ENCODE measurements at places on chromosomes 6 and 20.
A peak's percentile ranks its signal among the peaks of the same experiment; 100 is the strongest.

DNA sequence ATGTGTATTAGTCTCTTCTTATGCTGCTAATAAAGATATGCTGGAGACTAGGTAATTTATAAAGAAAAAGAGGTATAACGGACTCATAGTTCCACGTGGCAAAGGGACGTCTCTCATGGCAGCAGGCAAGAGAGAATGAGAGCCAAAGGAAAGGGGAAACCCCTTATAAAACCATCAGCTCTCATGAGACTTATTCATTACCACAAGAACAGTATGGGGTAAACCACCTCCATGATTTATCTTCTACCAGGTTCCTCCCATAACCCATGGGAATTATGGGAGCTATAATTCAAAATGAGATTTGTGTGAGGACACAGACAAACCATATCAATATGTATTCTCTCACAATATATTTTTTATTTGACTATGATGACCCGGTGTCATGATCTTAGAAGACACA, 109.1 kb downstream of the UTRN start:
- DNase-seq: no peak

DNA sequence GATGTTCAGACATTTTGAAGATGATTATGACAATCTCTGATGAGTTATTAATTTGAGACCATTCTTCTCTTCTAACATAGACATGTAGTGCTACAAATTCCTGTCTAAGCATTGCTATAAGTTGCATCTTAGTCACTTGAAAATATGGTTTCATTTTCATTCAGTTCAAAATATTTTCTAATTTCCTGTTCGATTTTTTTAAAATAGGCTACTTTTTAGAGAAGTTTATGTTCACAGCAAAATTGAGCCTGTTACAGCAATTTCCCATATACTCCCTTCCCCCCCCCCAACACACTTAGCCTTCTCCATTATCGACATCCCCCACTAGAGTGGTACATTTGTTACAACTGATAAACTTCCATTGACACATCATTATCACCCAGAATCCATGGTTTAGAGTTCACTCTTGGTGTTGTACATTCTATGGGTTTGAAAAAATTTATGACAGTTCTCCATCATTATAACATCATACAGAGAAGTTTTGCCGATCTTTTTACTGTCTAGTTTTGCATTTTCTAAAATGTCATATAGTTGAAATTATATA, 31.2 kb downstream of the PLAGL1 start:
- no peak for DNase-seq

- DNase-seq: no peak
Observed at GRCh38 chr20:49813305-49813974, 812 bp downstream of the SLC9A8 start.

GRCh38 chr6:89970072-89970471, 75.8 kb downstream of the GJA10 start:
- DNase-seq: no peak

- peak; percentile 12 for DNase-seq
Observed at GRCh38 chr6:11277275-11278206, 45.1 kb upstream of the NEDD9 start.

DNA sequence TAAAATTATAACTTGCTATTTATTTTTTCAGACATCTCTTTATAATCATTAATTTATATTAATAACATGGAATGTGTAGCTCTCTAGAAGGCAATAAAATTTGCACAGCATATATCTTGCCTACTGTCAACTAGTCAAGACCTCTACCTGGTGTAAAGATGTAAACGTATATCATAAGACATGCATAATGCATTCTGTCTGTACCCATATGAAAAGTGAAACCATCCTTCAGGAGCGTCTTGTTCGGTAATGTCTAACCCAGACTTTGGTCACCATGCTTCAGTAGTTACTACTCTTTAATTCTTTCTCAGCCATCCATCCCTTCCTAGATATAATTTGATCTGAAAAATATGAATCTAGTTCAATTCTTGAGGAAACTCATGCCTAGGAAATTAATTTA, 21.0 kb downstream of the CEP43 start:
- no peak for DNase-seq

- no peak for DNase-seq
Observed at GRCh38 chr20:9699181-9699580, 139.7 kb downstream of the PAK5 start.
